ENCODE measurements at places on chromosomes 12 and 14. TPM values are rescaled to one million over a fixed set of nuclear protein-coding genes. Genes with fewer than 3 reads are reported as not detected.

A2M gene
- total RNA-seq, result 223 TPM

FGF23 gene
- 4.1 TPM for total RNA-seq

DNA sequence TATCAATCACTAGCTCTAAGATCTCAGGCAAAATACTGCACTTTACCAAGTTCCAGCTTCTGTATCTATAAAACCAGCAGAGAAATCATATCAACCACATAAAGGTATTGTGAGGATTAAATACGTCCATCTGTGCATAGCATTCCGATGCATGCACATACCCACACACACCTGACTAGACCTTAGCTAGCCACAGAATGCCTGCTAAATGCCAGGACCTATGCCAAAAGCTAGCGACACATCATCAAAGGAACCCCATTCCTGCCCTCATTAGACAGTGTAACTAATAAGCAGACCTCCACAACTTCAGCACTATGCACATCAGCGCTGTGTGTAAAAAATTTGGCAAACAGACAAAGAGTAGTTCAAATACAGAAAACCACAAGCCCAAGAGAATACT lies 185.2 kb downstream of the SLC2A13 start:
- ATAC-seq, result no peak

LRTM2 gene
- total RNA-seq, result 2.5 TPM

- ATAC-seq, result no peak
Observed at GRCh38 chr14:64235652-64236640, 58.2 kb downstream of the ESR2 start.

GRCh38 chr12:38160318-38161122 lies 156.1 kb upstream of the ALG10B start:
- no peak for ATAC-seq

GRCh38 chr12:12877781-12878455 lies 13.4 kb upstream of the GPRC5A start:
- peak; percentile 88 for ATAC-seq

- ATAC-seq, result no peak
Observed at GRCh38 chr12:29711381-29711780, 72.4 kb downstream of the TMTC1 start.

DNA sequence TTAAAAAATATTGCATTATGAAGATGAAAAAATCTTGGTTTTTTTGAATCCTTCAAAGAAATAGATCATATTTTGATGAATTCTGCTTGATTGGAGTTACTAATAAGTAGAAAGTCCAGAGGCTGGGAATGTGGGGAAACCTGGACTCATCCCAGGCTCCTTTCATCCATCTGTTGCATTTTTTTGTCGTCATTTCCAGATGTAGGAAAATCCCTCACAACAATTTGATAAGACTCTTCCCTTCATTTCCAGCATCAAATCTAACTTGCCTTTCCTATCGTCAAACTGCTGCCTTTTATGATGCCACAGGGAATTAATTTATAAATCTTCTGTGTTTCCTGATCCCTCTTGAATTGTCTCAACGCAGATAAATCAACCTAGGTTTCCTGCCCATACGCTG lies 211.6 kb downstream of the FBXL14 start:
- no peak for ATAC-seq

DNA sequence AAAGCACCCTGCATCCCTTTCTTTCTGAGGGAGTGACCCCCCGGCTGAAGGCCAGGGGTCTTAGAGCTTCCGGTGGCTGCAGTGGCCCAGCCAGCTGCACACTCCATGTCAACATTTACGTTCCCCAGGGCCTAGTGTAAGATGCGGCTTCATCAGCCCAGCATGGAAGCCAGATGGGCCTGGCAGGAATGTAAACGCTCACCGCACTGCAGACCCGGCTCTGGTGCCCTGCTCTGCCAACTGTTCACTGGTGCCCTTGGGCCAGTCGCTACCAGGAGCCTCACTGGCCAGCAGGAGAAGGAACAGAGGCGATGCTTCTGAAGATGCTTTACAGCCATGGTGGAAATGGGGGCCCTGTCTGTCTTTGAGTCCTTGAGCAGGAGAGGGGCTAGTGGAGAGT lies 8.6 kb upstream of the TMEM119 start:
- ATAC-seq, result no peak

BMP4 gene
- total RNA-seq, result 3.0 TPM

GRCh38 chr12:130375296-130376287 lies 37.9 kb downstream of the PIWIL1 start:
- peak; percentile 44 for ATAC-seq

- ATAC-seq, result no peak
Observed at GRCh38 chr12:113825705-113826104, 140.4 kb downstream of the RBM19 start.

GRCh38 chr14:61927520-61927919 lies 165.3 kb downstream of the SNAPC1 start:
- ATAC-seq, result peak; percentile 62

DNA sequence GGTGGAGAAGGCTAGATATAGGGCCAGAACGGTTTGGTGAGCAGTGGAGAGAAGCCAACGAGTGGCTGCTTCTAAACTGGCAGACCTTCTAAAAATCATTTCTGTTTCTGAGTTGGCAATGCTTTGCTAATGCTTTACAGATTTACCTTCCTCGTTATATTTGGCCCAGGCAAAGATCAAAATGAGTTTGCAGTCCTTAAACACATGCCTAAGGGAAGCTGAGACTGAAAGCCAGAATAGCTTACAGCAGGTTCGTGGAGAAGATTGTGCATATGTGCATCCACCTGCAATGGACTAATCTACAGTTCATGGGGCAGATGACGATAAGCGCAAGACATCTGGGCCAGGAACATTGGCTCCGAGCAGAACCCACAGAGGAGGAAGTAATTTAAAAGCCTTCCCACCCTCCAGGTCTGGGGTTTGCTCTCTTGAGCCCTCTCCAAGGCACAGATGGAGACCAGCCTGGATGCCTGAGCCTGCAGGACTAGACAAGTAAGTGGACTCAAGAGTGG lies 99.4 kb downstream of the NINJ2 start:
- no peak for ATAC-seq

- no peak for ATAC-seq
Observed at GRCh38 chr12:64269161-64269560, 47.1 kb upstream of the KICS2 start.

GRCh38 chr12:128690641-128691040 lies 133.1 kb downstream of the SLC15A4 start:
- no peak for ATAC-seq

DNA sequence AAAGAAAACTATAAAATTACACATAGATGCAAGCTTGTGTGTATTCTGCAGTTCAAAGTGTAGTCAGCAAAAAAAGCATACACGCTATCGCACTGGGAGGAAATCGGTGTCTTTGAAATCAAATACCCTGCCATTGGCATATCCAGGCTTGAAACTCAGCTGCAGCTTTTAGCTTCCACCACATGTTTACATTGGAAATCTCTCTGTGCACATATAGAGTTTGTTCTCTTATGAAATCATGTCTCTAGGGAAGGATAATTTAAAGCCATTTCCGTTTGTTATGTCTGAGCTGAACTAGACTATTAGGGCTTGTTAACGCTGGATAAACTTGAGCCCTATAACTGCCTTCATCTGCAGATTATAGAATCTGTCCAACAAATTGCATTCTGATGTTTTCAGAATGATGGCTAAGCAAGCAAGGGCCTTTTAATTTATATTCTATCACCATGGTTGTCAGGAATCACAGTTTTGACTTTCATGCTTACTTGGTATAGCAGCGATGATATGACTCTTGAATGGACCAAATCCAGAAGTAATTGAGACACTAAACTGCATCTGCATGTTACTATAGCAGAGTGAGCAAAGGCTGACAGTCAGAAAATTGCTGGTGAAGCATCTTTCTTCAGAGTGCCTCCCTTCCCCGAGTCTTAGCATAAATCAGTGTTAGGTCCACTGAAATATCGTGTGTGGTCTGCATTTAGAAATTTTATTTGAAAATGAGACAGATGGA lies 442.8 kb downstream of the ZFP36L1 start:
- ATAC-seq, result no peak

DUSP6 gene
- 5.9 TPM for total RNA-seq

C12orf54 gene
- total RNA-seq, result 4.9 TPM

All from motor neuron (in vitro differentiated cells).